ENCODE measurements at places on chromosomes 13 and 19.
A peak's percentile ranks its signal among the peaks of the same experiment; 100 is the strongest.

- DNase-seq = no peak
These were observed 114.6 kb upstream of the ZNF91 start for GRCh38 chr19:23509686-23510450.

- no peak for DNase-seq
These were observed 1366.0 kb downstream of the UQCRFS1 start for GRCh38 chr19:27846944-27847343.

DNA sequence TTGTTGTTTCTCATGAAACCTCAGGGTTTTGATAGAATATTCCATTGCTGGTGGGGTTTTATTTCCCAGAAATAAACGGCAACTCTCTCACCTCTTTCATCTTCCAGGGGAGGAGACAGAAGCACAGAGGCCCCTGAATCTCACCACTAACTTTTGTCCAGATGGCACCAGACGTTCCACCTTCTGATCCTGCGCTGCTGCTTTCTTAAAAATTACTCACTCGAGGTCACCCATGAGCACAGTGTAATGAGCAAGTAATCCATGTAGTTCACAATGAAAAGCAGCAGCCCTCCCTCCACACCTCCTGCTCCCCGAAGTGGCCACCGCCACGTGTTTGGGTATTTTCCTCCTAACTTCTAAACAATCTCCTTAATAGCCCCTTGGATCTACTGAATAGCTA, 51.3 kb downstream of the TEX29 start:
- DNase-seq = no peak

- DNase-seq = no peak
These were observed 436.2 kb upstream of the SLITRK5 start for GRCh38 chr13:87234981-87235380.

- DNase-seq = no peak
These were observed 26.7 kb downstream of the EBPL start for GRCh38 chr13:49664606-49665005.

GRCh38 chr19:8973501-8974091, 36.6 kb downstream of the MUC16 start:
- no peak for DNase-seq

- no peak for DNase-seq
These were observed 1310.1 kb upstream of the PCDH9 start for GRCh38 chr13:68540244-68540643.

GRCh38 chr13:98089246-98089645, 53.6 kb upstream of the FARP1 start:
- no peak for DNase-seq

DNA sequence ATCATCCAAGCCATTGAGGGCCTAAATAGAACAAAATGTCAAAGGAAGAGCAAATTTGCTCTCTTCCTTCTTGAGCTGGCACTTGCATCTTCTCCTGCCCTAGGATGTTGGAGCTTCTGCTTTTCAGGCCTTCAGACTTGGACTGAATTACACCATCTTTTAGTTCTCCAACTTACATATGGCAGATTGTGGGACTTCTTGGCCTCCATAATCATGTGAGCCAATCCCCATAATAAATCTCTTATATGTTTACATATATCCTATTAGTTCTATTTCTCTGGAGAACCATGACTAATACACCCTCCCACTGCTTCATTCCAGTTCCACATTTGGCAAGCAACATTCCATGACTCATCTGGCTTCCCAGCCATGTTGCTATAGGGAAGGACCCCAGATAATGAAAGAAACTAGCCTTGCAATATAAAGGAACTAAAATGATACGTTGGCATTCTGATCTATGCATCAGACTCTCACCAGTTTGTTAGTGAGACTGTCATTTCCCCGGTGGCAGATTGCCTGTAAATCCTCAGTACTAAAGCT, 11.0 kb upstream of the ACOD1 start:
- DNase-seq = no peak

- DNase-seq = no peak
These were observed 213.9 kb upstream of the SERP2 start for GRCh38 chr13:44159633-44160279.

DNA sequence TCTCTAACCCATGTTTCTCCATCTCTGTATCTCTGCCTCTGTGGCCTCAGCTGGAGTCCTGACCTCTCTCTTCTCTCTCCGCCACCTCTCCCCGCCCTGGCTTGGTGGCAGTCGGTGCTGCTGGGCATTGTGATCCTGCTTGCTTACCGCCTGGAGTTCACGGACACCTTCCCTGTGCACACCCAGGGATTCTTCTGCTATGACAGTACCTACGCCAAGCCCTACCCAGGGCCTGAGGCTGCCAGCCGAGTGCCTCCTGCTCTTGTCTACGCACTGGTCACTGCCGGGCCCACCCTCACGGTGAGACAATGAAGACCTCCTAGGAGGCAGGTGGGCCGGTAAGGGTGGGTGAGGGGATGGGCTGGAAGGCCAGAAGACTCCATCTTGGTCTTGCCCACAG, 4.2 kb downstream of the PLPPR2 start:
- no peak for DNase-seq

- DNase-seq = no peak
These were observed 176.6 kb upstream of the ARGLU1 start for GRCh38 chr13:106744516-106744915.

DNA sequence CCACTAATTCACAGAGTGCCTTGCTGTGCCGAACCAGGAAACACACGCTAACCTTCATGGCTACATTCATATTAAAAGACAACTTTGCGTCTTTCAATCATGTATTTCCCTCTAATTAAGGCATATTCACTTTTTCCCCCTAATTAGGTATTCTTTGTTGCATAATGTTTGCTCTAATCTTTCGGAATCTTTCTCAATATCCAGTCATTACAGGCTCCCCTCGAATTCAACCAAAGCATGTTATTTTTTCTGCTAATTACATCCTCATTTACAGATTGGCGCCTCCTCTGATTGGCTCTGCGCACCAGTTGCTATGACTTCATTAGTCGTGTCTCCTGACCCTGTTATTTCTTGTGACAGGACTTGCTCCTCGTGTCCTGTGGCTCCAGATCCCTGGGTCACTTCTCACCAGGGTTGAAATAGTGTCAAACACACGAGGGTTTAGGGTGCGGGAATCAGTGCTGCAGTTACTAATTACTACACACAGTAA, 226.7 kb upstream of the TSHZ3 start:
- no peak for DNase-seq

- no peak for DNase-seq
These were observed 39.1 kb upstream of the EEF1AKMT1 start for GRCh38 chr13:20812890-20813289.

- DNase-seq = no peak
These were observed 14.2 kb upstream of the PNMA8C start for GRCh38 chr19:46442808-46443450.

DNA sequence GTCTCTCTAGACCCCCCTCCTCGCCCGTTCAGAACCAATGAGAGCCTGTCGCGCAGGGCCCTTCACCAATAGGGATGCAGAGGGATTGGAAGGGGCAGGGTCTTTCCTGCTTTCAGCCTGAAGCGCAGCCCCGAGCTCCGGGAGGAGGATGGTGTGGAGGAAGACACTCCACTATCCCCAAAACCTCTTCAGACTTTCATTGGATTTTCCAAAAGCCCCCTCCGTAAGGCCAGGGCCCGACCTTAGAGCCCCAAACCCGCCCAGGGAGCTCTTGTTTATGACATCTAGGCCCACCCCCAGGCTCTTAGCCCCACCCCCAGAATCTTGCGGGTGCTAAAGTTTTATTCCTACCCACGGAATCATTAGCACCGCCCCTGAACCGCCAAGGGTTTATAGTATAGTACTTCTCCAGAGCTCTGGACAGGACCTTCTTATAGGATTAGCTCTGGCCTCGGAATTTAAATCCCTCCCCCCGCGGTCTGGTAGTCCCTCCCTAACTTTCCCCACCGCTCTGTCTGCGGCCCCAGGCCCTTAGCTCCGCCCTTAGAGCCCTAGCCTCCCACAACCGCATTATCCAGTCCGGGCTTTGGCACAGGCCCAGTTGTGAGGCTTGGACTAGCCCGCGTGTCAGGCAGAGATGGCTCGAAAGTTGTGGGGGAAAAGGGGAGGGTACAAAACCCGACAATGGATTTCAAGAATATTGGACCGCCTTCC, 6.6 kb upstream of the EML2 start:
- peak; percentile 65 for DNase-seq

DNA sequence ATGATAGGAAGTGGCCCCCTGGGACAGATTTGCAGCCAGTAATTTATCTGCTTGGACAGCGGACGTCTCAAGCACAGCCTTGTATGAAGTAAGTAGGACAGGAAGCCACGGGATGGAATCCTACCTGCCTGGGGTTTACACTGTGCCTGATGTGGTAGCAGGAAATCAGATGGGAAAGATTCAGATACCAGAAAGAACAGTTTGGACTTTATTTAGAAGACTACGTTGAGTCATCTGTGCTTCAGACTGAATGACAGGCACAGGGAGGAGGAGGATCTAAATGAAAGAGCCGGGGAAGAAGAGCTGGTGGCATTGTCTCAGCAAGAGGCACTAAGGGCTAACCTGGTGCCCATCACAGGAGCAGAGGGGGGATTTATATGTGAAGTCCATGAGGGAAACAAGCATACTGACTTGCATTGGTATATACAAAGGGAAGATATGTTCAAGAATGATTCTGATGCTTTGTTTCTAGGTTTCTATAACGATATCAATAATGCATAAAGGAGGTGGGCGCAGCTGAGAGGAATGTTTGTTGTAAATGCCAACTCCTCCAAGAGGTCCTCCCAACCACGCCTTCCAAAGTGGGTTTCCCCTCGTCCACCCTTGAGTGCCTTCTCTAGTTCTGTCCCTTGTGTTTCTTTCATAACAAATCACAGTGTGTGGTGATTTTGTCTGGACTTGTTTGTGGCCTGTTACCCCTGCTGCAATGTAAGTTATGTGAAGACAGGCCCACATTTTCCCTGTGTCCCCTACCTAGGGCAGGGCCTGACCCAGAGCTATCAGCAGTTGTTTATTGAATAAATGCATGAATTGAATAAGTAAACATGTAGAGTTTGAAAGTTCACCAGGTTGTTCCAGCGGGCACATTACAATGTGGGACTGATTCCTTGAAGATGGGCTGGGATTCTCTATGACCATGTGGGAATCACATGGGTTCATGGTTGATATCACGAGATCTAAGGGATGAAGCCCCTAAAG, 328.4 kb downstream of the SLC7A1 start:
- no peak for DNase-seq

DNA sequence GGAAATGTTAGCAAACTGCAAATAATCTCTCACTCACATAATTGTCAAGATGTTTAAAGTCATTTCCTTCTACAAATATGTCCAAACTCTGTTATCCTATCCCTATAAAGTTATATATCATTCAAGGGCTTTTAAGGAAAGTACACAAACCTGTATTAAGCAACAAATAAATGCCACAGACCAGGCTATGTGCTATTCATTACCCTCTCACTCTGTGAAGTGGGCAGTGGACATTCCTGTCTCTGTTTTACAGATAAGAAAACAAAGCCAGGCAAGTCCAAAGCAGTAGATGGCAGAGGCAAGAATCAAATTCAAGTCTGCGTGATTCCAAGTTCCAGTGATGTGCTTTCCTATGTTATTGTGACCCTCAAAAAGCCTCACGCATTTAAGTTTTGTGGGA, 140.6 kb downstream of the LHFPL6 start:
- no peak for DNase-seq

- DNase-seq = no peak
These were observed 9.1 kb upstream of the ZNF160 start for GRCh38 chr19:53112286-53112685.

DNA sequence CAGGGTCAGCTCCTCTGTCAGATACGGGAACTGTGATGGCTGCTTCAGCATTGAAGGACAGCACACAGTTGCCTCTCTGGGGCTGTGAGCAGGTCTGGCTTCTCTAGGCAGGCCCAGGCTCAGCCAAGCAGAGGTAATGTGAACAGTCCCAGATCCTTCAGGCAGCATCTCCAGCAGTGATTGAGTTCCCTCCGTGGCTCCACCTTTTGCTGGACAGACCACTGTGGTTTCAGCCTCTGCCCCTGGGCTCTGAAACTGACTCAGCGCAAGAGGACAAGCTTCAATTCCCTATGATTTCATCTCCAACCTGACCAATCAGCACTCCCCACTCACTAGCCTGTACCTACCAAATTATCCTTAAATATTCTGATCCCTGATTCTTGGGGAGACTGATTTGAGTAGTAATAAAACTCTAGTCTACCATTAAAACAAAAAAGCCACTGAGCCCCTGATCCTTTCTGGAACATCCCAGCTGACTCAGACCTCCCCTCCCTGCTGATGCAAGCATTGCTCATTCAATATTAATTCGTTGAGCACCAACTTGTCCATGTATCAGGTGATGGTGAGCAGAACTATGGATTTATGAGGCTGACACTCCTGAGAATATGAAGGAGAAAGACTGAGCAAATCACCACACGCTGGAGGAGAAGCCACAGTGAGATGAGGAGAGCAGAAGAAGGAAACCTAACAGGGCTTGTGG, 16.7 kb downstream of the GSX1 start:
- no peak for DNase-seq

GRCh38 chr19:48553676-48554384, 1.9 kb downstream of the SULT2B1 start:
- no peak for DNase-seq

DNA sequence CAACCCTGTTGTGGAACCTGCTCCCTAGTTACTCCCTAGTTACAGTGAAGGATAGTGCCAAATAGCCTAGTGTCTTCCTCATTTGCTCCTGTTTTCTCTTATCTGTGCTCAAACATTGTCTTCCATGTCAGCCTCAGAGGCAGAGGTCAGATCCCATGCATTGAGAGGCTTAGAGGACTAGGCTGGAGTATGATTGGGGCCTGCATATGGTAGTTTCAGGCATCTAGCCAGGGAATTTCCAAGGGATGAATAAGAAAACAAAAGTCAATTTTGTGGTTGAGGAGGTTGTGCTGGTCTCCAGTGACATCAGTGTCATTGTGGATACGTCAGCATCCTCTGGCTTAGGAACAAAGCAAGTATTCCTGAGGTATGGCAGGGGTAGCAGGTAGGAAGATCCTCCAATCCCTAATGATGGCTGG, 9.4 kb downstream of the ZNF546 start:
- DNase-seq = no peak

GRCh38 chr19:14566712-14567077, 5.2 kb downstream of the NDUFB7 start:
- DNase-seq = no peak

- DNase-seq = no peak
These were observed 543.7 kb downstream of the EFNB2 start for GRCh38 chr13:105991622-105992277.

- no peak for DNase-seq
These were observed 612.5 kb upstream of the PRR20A start for GRCh38 chr13:56528040-56528790.

DNA sequence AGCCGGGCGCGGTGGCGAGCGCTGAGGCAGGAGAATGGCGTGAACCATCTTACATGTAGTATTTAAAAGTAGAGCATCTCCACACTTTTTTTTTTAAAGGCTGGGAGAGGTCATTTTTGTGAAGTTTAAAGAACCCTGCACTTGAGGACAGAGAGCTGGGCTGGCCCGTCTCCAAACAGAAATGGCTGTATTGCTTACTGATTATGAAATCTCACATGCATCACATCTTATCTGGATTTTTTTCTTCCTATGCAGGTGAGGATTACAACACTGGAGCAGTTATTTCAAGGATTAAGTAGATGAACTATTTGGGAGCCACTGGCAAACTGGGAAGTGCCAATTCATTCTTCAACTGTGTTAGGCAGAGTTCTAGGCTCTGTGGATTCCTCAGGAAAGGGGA, 59.5 kb downstream of the TEX26 start:
- DNase-seq = no peak
